ENCODE measurements at places on chromosomes 4 and X.

GRCh38 chr4:164807611-164808010 is 53.7 kb downstream of the SMIM31 start:
- ATAC-seq, result no peak

DNA sequence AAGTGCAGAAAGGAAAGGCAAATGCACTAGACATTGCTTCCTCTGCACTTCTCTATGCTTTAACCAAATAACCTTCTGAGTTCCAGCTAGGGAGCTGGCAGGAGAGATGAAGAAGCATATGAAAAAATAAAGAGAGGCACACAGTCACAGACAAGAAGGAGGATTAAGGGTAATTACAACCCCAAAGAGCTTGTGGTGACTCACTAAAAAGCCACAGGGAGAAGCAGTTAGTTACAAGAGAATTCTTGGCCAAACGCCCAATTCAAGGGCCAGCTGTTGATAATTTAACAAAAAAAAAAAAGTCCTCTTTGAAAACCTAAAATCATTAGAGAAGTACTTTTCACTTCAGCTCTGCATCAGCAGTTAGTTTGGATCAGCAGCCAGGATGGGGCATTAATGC is 478.0 kb downstream of the KCNIP4 start:
- no peak for ATAC-seq

GRCh38 chrX:136261321-136261720 is 10.1 kb upstream of the MAP7D3 start:
- no peak for ATAC-seq

GRCh38 chr4:751676-752075 is 46.0 kb downstream of the PCGF3 start:
- no peak for ATAC-seq

- no peak for ATAC-seq
Measured at GRCh38 chr4:136935871-136936270, 596.4 kb downstream of the PCDH18 start.

DNA sequence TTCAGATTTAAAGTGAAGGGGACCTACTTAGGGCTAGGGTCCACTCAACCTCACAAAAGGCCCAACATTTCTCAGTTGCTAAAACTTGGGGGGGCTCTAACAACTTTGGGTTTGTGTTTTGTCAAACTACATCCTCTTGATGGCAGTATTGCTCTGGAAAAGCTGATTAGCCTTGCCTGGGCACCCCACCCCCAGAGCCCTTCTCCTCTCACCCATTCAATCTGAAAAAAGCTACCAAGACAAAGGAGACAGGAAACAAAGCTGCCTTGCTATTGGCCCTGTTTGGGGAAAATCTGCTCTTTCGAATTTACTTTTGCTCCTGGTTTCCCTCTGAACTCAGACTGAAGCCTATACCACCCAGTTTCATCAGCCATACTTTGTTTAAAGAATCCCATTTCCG is 195.2 kb upstream of the STK26 start:
- no peak for ATAC-seq

DNA sequence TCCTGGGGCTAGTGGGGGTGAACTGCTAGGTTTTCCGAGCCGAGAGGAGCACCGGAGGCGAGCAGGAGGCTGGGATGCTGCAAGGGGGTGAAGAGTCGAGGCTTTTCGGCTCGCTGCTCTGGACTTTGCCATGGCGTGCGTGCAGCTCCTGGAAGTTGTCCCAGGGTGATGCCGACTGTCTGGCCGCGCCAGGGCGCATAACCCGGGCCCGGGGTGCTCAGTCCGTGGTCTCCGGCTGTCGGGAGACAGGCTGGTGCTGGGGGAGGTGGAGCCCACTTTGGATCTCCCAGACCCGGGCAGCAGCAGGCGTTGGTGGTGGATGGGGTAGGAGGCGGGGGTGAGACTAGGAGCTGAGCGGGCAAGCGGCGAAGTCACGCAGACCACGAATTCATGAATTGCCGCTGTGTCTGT is 793 bp downstream of the GRIA3 start:
- ATAC-seq, result no peak
